ENCODE measurements at places on chromosomes 11 and 22.

DNA sequence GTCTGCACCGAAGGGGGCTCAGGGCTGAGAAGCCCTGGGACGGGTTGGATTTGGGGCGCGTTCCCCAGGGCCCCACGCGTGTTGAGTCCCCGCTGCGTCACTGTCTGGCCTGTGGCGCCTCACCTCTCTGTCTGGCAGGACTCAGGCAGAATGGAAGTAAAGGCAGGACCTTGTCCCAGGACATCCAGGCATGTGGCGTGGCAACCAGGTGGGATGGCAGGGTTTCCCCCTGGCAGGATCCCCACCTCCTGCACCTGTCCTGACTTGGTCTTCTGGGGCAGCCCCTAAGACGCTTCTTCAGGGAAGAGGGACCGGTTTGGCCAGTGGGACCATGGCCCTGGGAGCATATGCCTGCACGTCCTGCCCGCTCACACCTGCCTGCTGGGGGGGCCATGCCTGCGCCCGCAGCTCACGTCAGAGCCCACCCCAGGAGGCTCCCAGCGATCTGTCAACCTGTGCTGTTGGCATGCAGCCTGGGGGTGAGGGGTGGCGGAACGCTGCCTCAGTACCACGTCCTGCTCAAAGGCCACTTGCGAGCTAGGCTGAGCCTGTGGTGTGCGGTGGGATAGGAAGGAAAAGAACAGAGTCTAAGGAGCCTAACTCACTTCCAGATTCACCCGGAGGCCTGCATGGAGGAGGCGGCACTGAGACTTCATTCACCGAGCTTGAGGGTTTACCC, 72.7 kb downstream of the KCNQ1 start:
- DNase-seq = no peak

GRCh38 chr11:132604431-132604830, 927.9 kb downstream of the OPCML start:
- DNase-seq = no peak

- no peak for DNase-seq
These were observed 153.5 kb downstream of the MN1 start for GRCh38 chr22:27648074-27648473.

GRCh38 chr11:5239046-5239445, 4.8 kb upstream of the HBD start:
- DNase-seq = no peak

- no peak for DNase-seq
These were observed 55.4 kb downstream of the HSD17B12 start for GRCh38 chr11:43735961-43736360.

DNA sequence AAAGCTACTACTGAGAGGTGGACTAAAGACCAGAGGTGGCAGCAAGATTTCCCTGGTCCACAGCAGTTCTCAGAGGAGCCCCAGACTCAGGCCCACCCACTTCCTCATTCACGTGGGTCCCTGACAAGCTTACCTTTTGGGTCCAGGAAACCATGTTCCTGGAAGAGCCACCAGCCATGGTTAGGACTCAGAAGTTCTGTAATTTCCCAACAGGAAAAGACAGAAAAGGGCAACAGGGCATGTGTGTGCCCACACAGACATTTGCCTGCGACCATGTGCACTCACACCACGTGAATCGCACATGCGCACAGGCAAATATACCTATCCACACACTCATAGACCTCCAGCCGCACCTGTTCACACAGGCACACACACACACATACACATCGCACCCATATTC, 42.9 kb downstream of the LRRC32 start:
- peak; percentile 27 for DNase-seq

- DNase-seq = peak; percentile 49
These were observed 74.6 kb downstream of the PTPRJ start for GRCh38 chr11:48054994-48055291.

- no peak for DNase-seq
These were observed 11.8 kb downstream of the PIM3 start for GRCh38 chr22:49972163-49973017.

- no peak for DNase-seq
These were observed 6.7 kb upstream of the PKP3 start for GRCh38 chr11:387193-387793.

GRCh38 chr11:73980001-73980961, 2.4 kb downstream of the UCP2 start:
- DNase-seq = peak; percentile 85

- no peak for DNase-seq
These were observed 23.6 kb downstream of the DUSP8 start for GRCh38 chr11:1548221-1549070.

Measured in activated CD4-positive, alpha-beta T cell treated with anti-CD3 and anti-CD28 coated beads, Interleukin-10, Interleukin-2, amounts not matched to agents 100 ng/mL and 50 ng/mL, durations not matched to agents 16 hours and 8 hours (primary cell).